ENCODE measurements at places on chromosomes 13 and 19. TPM values are rescaled to one million over a fixed set of nuclear protein-coding genes. Genes with fewer than 3 reads are reported as not detected.

TMEM147 gene
- 46.1 TPM for total RNA-seq

CFAP97D2 gene
- total RNA-seq, result 4.5 TPM

GPI gene
- total RNA-seq, result 129 TPM

KRTDAP gene
- total RNA-seq, result not detected

LYPD3 gene
- total RNA-seq, result 24.0 TPM

LMTK3 gene
- 28.2 TPM for total RNA-seq

WIZ gene
- total RNA-seq, result 21.5 TPM

BICRA gene
- total RNA-seq, result 39.3 TPM

C3 gene
- 6.0 TPM for total RNA-seq

SPART gene
- 28.8 TPM for total RNA-seq

SPTBN4 gene
- total RNA-seq, result 0.37 TPM

ACP4 gene
- total RNA-seq, result not detected

SSC5D gene
- 1.3 TPM for total RNA-seq

CATSPERD gene
- not detected for total RNA-seq

LGALS7 gene
- not detected for total RNA-seq

FOXO1 gene
- total RNA-seq, result 73.0 TPM

NLRP11 gene
- not detected for total RNA-seq

RNF113B gene
- total RNA-seq, result not detected

RFPL4AL1 gene
- total RNA-seq, result not detected

NBEA gene
- total RNA-seq, result 4.1 TPM

CGB2 gene
- not detected for total RNA-seq

PLEKHF1 gene
- 13.2 TPM for total RNA-seq

MEIOSIN gene
- not detected for total RNA-seq

FGF21 gene
- not detected for total RNA-seq

DIAPH3 gene
- 0.22 TPM for total RNA-seq

SELENOV gene
- not detected for total RNA-seq

GRIK5 gene
- total RNA-seq, result 1.4 TPM

VSTM1 gene
- not detected for total RNA-seq

SHISA2 gene
- total RNA-seq, result 2.0 TPM

PLIN4 gene
- total RNA-seq, result 0.16 TPM

PCDH9 gene
- total RNA-seq, result 0.42 TPM

ZNF823 gene
- total RNA-seq, result 3.3 TPM

TIMM50 gene
- 53.7 TPM for total RNA-seq

CRB3 gene
- total RNA-seq, result 5.8 TPM

SPATA13 gene
- 104 TPM for total RNA-seq

ZNF578 gene
- 0.91 TPM for total RNA-seq

ZNF772 gene
- 9.8 TPM for total RNA-seq

HRC gene
- not detected for total RNA-seq

PGLYRP1 gene
- not detected for total RNA-seq

CEACAM5 gene
- 1.0 TPM for total RNA-seq

FBN3 gene
- total RNA-seq, result not detected

CAPS gene
- total RNA-seq, result 48.3 TPM

LYPD5 gene
- 0.66 TPM for total RNA-seq

KLK14 gene
- total RNA-seq, result 0.42 TPM

SIGLEC8 gene
- total RNA-seq, result not detected

APOC1 gene
- 8.5 TPM for total RNA-seq

CLDND2 gene
- total RNA-seq, result 5.8 TPM

SUPT20H gene
- 87.4 TPM for total RNA-seq

ZIM2 gene
- not detected for total RNA-seq

LHFPL6 gene
- total RNA-seq, result 0.46 TPM

ZFR2 gene
- total RNA-seq, result 1.4 TPM

NLRP5 gene
- total RNA-seq, result not detected

Data from T-cell (primary cell).